ENCODE measurements at places on chromosomes 7 and 10.
A peak's percentile ranks its signal among the peaks of the same experiment; 100 is the strongest.

GRCh38 chr7:101581891-101582290, 47.2 kb downstream of the MYL10 start:
- H3K36me3 ChIP-seq, result no peaks in the 10 kb centered on the region
- no peak for DNase-seq
- no peak overlapping the region for H3K27ac ChIP-seq
- H3K4me1 ChIP-seq, result no peaks in the 10 kb centered on the region

- H3K36me3 ChIP-seq, result peaks cover 21% of the 10 kb centered on the region
- H3K4me1 ChIP-seq, result no peaks in the 10 kb centered on the region
- H3K27me3 ChIP-seq, result no peaks in the 10 kb centered on the region
- DNase-seq, result no peak
- H3K27ac ChIP-seq, result no peak overlapping the region
- H3K4me3 ChIP-seq, result no peak overlapping the region
These were observed 16.9 kb downstream of the ZC3HAV1L start for GRCh38 chr7:139018910-139019309.

- H3K27ac ChIP-seq, result peak overlapping the region; percentile 52
- H3K4me3 ChIP-seq, result no peak overlapping the region
- DNase-seq, result peak; percentile 53
- H3K36me3 ChIP-seq, result no peaks in the 10 kb centered on the region
- peaks cover 54% of the 10 kb centered on the region for H3K4me1 ChIP-seq
- no peaks in the 10 kb centered on the region for H3K27me3 ChIP-seq
These were observed 149.2 kb downstream of the PRKAG2 start for GRCh38 chr7:151727579-151728285.

DNA sequence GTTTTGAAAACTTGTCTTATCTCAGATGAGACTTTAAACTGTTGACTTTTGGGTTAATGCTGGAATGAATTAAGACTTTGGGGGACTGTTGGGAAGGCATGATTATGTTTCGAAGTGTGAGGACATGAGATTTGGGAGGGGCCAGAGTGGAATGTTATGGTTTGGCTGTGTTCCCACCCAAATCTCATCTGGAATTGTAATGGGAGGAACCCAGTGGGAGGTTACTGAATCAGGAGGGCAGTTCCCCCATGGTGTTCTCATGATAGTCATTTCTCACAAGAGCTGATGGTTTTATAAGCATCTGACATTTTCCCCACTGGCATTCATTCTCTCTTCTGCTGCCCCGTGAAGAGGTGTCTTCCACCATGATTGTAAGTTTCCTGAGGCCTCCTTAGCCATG, 13.8 kb upstream of the POT1 start:
- no peak overlapping the region for H3K4me3 ChIP-seq
- no peaks in the 10 kb centered on the region for H3K36me3 ChIP-seq
- no peaks in the 10 kb centered on the region for H3K27me3 ChIP-seq
- no peak for DNase-seq
- H3K4me1 ChIP-seq, result no peaks in the 10 kb centered on the region

- H3K4me3 ChIP-seq, result no peak overlapping the region
- H3K27ac ChIP-seq, result no peak overlapping the region
- no peaks in the 10 kb centered on the region for H3K27me3 ChIP-seq
- no peaks in the 10 kb centered on the region for H3K4me1 ChIP-seq
These were observed 36.0 kb upstream of the DLD start for GRCh38 chr7:107854989-107855388.

DNA sequence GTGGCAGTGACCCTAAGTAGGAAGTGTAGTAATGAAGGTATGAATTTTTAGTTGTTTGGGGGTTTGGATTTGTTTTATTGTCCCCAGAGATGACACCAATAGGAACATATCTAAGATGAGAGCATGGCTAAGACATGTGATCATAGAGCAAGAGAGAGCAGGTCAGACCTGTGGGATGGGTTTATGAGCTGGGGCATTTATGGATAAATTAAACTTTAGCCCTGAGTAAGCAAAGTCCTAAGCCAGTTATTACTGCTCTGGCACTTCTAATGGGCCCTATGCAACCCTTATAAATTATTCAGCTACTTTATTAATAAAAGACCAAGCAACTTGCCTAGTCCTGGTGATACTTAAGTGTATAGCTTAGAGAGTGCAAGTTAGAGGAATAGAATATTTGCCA, 85.1 kb downstream of the LRRC4 start:
- H3K36me3 ChIP-seq, result no peaks in the 10 kb centered on the region
- H3K4me3 ChIP-seq, result no peak overlapping the region
- no peaks in the 10 kb centered on the region for H3K27me3 ChIP-seq
- H3K4me1 ChIP-seq, result peaks cover 15% of the 10 kb centered on the region

GRCh38 chr7:149868623-149869290, 5.0 kb upstream of the ATP6V0E2 start:
- no peaks in the 10 kb centered on the region for H3K27me3 ChIP-seq
- H3K4me1 ChIP-seq, result peaks cover 39% of the 10 kb centered on the region
- no peak for DNase-seq
- H3K4me3 ChIP-seq, result no peak overlapping the region
- H3K27ac ChIP-seq, result peak overlapping the region; percentile 71
- peaks cover 36% of the 10 kb centered on the region for H3K36me3 ChIP-seq

GRCh38 chr7:31488562-31489203, 25.2 kb upstream of the ITPRID1 start:
- H3K4me3 ChIP-seq, result no peak overlapping the region
- no peaks in the 10 kb centered on the region for H3K4me1 ChIP-seq
- no peaks in the 10 kb centered on the region for H3K27me3 ChIP-seq
- peak; percentile 6 for DNase-seq

- no peaks in the 10 kb centered on the region for H3K36me3 ChIP-seq
- H3K4me1 ChIP-seq, result peaks cover 49% of the 10 kb centered on the region
- no peaks in the 10 kb centered on the region for H3K27me3 ChIP-seq
- peak overlapping the region; percentile 64 for H3K4me3 ChIP-seq
These were observed 836 bp downstream of the KMT2E start for GRCh38 chr7:105014693-105015389.

- peaks cover 3% of the 10 kb centered on the region for H3K4me1 ChIP-seq
- peaks cover 100% of the 10 kb centered on the region for H3K36me3 ChIP-seq
- H3K27ac ChIP-seq, result no peak overlapping the region
- H3K4me3 ChIP-seq, result no peak overlapping the region
- no peak for DNase-seq
- H3K27me3 ChIP-seq, result no peaks in the 10 kb centered on the region
These were observed 55.9 kb downstream of the TRRAP start for GRCh38 chr7:98934267-98934666.

DNA sequence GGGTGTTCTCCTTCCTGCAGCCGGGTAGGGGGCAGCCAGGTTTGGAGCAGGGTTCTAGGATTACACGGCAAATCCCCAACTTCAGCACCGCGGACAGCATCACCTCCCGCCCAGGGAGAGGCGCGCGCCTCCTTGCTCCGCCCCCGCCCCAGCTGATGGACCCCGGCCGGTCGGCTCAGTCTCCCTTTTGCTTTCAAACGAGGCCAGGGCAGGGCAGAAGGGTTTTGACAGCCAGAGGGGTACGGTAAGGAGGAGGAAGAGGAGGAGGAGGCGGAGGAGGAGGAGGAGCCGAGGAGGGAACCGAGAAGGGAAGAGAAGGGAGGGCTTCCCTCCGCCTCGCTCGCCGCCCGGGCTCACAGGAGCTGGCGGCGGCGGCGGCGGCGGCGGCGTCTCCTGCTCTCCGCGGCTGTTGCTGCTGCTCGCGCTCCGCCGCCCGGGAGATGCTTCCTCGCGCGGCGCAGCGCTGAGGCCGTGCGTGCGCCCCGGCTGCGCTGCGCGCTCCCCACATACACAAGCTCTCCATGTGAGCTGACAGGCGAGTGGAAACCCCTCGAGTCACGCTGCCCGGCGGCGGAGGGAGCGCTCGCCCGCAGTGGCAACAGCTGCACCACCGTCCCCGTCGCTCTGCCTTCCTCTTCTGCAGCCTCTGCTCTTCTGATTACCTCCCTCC, 615 bp upstream of the CNTNAP2 start:
- H3K4me3 ChIP-seq, result peak overlapping the region; percentile 46
- H3K27me3 ChIP-seq, result peaks cover 22% of the 10 kb centered on the region
- DNase-seq, result peak; percentile 36
- no peaks in the 10 kb centered on the region for H3K36me3 ChIP-seq
- peaks cover 14% of the 10 kb centered on the region for H3K4me1 ChIP-seq

GRCh38 chr10:103578782-103579382, 85.4 kb downstream of the NEURL1 start:
- H3K27ac ChIP-seq, result no peak overlapping the region
- no peak for DNase-seq
- no peak overlapping the region for H3K4me3 ChIP-seq
- H3K27me3 ChIP-seq, result peaks cover 12% of the 10 kb centered on the region
- no peaks in the 10 kb centered on the region for H3K36me3 ChIP-seq

DNA sequence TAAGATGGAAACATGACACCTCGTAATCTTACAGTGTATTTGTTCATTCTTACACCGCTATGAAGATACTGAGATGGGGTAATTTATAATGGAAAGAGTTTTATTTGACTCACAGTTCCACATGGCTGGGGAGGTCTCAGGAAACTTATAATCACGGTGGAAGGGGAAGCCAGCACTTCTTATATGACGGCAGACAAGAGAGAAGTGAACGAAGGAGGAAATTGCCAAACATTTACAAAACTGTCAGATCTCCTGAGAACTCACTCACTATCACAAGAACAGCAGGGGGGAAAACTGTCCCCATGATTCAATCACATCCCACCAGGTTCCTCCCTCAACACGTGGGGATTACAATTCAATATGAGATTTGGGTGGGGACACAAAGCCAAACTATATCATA, 282.3 kb downstream of the HGF start:
- H3K27me3 ChIP-seq, result no peaks in the 10 kb centered on the region
- DNase-seq, result no peak
- peaks cover 5% of the 10 kb centered on the region for H3K4me1 ChIP-seq
- no peak overlapping the region for H3K4me3 ChIP-seq
- no peaks in the 10 kb centered on the region for H3K36me3 ChIP-seq

GRCh38 chr7:106982415-106982814, 62.1 kb upstream of the PRKAR2B start:
- H3K36me3 ChIP-seq, result no peaks in the 10 kb centered on the region
- no peaks in the 10 kb centered on the region for H3K27me3 ChIP-seq
- peaks cover 5% of the 10 kb centered on the region for H3K4me1 ChIP-seq
- H3K4me3 ChIP-seq, result no peak overlapping the region
- no peak for DNase-seq

DNA sequence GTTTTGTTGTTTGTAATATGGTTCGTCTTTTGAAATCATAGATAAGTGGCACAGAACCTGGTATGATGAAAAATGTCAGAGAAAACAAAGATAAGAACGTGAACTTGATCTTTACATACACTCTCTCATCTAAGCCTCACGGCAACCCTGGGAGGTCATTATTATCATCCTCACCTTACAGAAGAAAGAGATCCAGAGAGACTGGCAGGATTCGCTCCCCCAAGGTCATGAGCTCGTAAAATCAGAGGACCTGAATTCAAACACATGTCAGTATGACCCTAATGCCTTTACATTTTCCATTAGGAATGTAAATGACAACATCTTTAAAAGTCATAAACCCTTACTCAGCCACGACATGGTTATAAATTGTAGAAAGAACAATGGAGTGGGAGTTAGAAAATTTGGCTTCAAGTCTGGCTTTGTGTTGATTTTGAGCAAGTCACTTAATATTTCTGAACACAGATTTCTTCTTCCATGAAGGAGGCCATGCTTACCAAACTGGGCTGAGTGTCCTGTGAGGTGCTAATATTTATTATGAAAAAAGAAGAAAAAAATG, 35.9 kb downstream of the HIPK2 start:
- no peaks in the 10 kb centered on the region for H3K36me3 ChIP-seq
- H3K4me3 ChIP-seq, result no peak overlapping the region
- peaks cover 92% of the 10 kb centered on the region for H3K4me1 ChIP-seq
- H3K27me3 ChIP-seq, result no peaks in the 10 kb centered on the region
- DNase-seq, result no peak
- H3K27ac ChIP-seq, result peak overlapping the region; percentile 88

GRCh38 chr7:78178319-78178718, 379.7 kb downstream of the PHTF2 start:
- H3K27ac ChIP-seq, result no peak overlapping the region
- H3K36me3 ChIP-seq, result no peaks in the 10 kb centered on the region
- H3K4me3 ChIP-seq, result no peak overlapping the region
- H3K27me3 ChIP-seq, result no peaks in the 10 kb centered on the region
